ENCODE measurements at places on chromosomes 5 and 9.

GRCh38 chr9:85610074-85610860 lies 131.5 kb downstream of the AGTPBP1 start:
- DNase-seq: no peak

DNA sequence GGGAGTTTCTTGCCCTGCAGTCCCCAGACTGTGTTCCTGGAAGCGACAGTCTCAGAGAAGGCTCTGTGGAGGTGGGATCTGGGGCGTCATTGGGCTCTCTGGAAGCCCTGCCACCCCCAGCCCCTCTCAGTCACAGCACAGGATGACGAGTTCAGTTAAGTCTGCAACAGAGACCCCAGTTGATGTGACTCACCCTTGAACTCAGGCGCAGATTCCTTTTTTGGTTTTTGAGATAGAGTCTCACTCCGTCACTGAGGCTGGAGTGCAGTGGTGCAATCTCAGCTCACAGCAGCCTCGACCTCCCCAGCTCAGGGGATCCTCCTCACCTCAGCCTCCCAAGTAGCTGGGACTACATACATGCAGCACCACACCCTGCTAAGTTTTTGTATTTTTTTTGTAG lies 8.3 kb downstream of the HRH2 start:
- DNase-seq: no peak

DNA sequence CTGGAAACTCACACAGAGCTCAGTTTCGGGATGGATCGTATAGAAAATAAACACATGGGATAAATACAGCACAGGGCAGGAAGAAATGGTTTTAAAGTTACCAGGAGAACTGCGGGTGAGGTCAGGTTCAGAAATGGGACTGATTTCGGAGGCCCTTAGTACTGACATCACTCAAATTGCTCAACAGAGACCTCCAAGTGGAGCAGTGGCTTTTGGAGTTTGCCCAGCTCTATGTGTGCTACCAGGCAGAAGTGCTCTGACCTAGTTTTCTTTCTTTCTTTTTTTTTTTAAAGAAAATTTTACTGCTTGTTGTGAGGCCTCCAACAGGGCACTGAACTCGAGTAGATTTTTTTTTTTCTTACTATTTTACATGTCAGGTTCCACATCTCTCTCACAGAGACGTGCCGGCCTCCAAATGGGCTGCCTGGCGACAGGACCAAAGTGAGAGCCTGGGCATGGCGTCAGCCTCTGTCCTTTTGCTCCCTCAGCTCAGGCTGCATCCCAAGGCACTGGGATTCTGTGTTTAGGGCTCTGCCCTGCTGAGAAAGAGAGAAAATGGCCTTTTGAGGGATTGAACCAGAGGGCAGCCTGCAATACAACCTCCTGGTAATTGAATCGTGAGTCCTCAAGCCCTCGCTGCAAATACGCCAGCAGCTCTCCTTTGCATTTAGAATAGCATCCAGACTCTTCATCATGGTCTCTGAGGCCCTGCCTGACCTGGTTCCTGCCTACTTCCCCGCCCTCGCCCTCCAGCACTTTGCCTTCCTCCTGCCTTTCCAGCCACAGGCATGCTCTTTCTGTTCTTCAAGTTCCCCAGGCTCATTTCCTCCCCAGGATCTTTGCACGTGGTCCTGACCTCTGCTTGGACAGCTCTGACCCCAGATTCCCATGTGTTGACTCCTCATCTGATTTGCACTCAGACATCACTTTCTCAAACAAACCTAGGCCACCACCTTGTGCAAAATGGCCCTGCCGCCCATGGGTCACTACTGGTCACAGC lies 173.5 kb downstream of the FGF1 start:
- no peak for DNase-seq

- DNase-seq: no peak
These were observed 91.5 kb upstream of the NFIL3 start for GRCh38 chr9:91515074-91515687.

DNA sequence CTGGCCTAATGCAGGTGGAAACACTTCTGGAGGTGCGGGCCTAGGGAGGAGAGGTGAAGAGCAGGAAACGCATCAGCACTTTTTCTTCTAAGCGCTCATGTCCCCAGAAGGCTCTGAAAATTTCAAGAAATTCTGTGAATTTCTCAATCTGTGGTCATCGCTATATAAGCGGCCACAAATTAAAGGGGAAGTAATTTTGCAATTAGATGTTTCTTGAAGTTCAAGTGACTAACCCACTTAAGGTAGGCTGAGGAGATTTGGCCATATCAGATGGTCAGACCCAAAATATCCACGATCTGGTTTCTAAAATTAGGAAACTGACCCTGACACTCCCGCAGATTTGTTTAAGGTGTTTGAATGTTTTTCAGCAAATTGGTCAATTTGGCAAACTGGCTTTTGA lies 16.6 kb upstream of the HMGCR start:
- no peak for DNase-seq

- DNase-seq: no peak
These were observed 483.6 kb downstream of the GADD45G start for GRCh38 chr9:90088434-90088833.

GRCh38 chr9:127903557-127904475 lies 4.4 kb upstream of the ST6GALNAC6 start:
- DNase-seq: peak; percentile 57

DNA sequence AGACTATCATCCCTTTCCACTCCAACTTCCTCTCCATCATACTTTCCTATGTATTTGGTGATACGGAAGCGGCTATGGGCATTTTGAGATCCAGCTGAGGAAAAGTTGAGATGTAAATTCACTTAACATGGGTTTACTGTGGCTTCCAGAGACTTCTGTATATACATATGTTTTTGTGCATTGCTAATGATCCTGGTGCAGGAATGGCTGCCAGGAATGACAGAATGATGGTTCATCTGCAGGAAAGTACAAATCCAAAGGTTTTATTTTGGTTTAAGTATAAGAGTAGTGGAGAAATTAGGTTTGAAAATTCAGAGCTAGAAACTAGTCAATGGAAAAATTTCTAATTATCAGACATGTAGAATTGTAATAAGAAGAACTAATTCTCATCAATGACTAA lies 95.0 kb upstream of the PAM start:
- no peak for DNase-seq

- no peak for DNase-seq
These were observed 177.6 kb downstream of the DEPDC1B start for GRCh38 chr5:60522292-60522905.

DNA sequence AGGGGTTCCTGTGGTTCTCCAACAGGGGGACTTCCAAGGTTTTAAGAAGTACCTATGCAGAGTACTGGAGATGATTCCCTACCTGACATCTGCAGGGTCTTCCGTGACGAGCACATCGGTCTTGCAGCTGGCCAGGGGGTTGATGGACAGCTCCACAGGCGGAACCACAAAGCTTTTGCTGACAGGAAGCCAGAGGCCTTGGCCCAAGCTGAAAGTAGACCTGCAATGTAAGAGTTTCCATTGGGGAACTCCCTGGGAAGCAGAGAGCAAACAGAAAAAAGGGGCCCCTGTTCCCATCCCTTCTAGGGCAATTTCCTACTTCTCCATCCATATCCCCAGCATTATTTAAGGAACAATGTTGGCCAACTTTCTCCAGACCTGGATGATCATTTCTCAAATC lies 288.0 kb downstream of the TRIM32 start:
- DNase-seq: no peak

DNA sequence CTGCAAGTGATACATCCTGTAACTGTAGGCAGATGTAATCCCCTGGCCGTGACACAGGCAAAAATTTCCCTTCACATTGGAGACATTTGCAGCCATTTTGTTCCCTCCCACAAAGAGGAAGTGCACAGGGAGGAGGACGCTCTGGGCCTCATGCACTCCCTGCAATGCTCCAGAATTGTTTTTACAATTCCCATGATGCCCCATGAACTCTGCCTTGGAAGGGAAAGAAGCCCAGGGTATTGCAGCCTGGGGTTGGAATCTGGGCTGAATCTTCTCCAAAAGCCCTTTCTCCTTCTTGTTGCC lies 491.7 kb downstream of the CCDC171 start:
- DNase-seq: no peak

GRCh38 chr5:142969624-142970439 lies 199.7 kb downstream of the ARHGAP26 start:
- no peak for DNase-seq

GRCh38 chr5:42531611-42532010 lies 108.4 kb downstream of the GHR start:
- no peak for DNase-seq

- DNase-seq: no peak
These were observed 648.6 kb upstream of the SGCD start for GRCh38 chr5:155678371-155678770.

- no peak for DNase-seq
These were observed 479.8 kb upstream of the CTNND2 start for GRCh38 chr5:12384005-12384404.

- no peak for DNase-seq
These were observed 190.8 kb upstream of the BRINP1 start for GRCh38 chr9:119559986-119560385.

DNA sequence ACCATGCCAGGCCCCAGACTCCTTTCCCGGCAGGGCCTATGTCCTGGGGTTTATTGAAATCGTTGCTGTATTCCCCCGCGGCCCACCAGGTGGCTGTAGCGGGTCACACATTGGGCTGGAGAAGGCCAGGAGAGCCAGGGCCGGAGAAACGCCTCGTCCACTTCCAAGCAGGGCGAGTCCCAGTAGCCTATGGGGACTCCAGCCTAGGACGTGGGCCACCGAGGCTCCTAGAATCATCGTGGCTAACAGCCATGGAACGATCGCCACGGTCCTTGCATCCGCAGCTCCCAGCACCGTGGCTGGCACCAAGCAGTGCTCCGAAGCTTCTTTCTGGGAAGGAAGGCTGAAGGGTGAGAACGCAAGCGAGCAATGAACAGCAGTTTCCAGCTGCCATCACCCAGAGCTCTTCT lies 87.7 kb downstream of the ENTREP1 start:
- DNase-seq: no peak

GRCh38 chr9:36880075-36880474 lies 154.0 kb downstream of the PAX5 start:
- no peak for DNase-seq

GRCh38 chr5:170971-171800 lies 20.1 kb upstream of the LRRC14B start:
- DNase-seq: no peak

GRCh38 chr5:151125421-151125820 lies 32.2 kb downstream of the ANXA6 start:
- no peak for DNase-seq

DNA sequence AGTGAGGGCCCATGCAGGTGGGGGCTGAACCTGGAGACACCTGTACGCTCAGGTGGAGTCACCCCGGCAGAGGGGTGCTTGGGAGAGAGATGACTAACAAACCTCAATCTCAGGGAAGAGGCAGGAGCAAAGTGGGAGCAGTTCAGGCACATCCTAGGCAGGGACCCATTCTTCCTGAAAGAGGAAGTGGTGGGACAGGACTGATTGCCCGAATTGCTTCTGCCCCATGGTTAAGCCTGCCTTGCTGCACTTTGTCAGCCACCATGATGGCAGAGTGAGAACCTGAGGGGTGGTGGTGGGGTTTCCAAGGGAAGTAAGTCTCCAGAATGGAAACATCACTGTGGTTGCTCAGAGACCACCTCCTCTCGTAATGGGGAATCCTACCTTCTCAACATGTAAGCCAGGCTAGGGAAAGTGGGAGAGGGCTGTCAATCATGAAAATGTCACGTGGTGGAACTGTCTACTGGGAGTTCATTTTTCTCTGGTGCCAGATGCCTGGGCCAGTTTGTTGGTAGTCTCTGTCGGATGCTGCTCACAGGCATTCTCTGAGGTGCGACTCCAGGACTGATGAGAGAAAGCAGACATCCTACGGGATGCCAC lies 150.4 kb downstream of the HSPA4 start:
- no peak for DNase-seq

- no peak for DNase-seq
These were observed 72.4 kb downstream of the ZCCHC7 start for GRCh38 chr9:37192803-37193202.

GRCh38 chr5:138610918-138611677 lies 35.9 kb upstream of the HSPA9 start:
- no peak for DNase-seq
